ENCODE measurements at places on chromosomes 12 and 14.
A peak's percentile ranks its signal among the peaks of the same experiment; 100 is the strongest.

GRCh38 chr14:61090432-61091216 is 109.6 kb downstream of the SLC38A6 start:
- DNase-seq: no peak

GRCh38 chr12:53727310-53728041 is at the start of gene CALCOCO1:
Gene CALCOCO1 (minus strand): TSS chr12:53727452. CDS start chr12:53725242, 2,210 bp downstream.
- DNase-seq: peak; percentile 85

DNA sequence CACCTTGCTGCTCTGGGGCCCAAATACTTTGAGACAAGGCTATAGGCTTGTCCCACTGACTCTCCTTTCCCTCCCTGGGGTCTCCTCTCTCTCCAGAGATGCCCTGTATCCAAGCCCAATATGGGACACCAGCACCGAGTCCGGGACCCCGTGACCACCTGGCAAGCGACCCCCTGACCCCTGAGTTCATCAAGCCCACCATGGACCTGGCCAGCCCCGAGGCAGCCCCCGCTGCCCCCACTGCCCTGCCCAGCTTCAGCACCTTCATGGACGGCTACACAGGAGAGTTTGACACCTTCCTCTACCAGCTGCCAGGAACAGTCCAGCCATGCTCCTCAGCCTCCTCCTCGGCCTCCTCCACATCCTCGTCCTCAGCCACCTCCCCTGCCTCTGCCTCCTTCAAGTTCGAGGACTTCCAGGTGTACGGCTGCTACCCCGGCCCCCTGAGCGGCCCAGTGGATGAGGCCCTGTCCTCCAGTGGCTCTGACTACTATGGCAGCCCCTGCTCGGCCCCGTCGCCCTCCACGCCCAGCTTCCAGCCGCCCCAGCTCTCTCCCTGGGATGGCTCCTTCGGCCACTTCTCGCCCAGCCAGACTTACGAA is 3.1 kb downstream of the NR4A1 start:
- no peak for DNase-seq

DNA sequence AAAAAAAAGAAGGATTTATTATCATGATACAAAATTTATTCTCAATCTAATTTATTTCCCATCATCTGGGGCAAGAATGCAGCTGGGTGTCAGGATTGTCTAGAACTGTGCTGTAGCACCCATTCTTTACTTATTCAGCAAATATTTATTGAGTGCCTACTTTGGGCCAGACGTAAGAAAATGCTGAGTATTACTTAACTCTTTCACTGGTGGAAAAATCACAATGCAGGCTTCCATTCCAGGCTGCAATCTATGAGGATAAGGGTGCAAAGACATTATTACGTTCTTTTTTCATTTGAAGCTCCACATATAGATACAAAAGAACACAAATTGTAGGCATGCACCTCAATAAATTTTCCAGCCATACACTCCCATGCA is 86.0 kb upstream of the CDKN3 start:
- no peak for DNase-seq

DNA sequence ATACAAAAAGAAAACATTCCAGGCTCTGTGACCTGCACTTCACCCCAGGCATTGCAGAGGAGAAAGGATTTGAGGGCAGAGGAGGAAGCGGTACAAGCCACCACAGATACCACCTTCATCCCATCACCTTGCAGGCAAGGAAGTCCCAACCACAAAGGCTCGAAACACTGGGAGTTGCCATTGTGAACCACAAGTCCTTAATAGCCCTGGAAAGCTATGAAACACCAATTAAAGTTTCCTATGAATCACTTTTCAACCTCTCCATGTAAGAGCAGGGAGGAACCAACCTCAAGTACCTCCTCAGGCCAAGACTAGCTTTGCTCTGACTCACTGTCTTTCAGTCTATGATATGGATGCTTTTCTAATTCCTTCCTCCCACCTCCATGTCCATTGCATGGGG is 27.0 kb downstream of the MAP3K9 start:
- DNase-seq: no peak

DNA sequence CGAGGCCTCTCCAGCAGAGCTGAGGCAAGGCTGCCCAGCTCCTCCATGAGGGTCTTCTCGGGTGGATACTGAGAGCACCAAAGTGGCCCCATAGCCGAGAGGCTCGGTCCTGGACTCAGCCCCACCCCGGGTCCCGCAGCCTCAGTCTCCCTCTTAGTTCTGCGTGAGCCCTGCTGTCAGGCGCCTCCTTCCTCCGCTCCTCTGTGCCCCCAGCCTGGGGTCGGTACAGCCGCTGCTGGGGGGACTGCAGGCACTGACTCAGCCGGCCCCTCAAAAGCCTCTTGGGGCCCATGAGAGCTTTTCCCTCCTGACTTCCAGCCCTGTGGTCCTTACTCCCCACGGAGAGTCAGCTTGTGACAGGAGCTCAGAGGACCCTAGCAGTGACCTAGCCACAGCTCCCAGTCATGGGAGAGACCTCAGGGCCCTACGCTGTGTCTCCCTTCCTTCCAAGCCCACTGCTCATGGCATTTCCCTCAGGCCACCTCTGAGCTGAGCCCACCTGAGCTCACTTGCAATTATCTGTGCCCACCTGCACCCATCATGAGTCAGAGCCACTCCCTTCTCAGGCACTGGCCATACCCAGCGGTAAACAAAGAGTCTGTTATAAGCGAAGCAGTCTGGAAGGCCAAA is 295.0 kb upstream of the RTL1 start:
- DNase-seq: no peak

DNA sequence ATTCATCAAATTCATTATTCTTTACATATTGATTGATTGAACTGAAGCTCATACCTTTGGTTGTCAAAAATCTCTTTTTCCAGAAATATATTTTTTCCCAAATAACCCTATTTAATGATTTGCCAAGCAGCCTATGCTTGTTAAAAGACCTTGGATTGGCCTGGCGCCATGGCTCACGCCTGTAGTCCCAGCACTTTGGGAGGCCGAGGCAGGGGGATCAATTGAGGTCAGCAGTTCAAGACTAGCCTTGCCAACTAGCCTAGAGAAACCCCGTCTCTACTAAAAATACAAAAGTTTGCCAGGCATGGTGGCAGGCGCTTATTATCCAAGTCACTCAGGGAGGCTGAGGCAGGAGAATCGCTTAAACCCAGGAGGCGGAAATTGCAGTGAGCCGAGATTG is 165.1 kb upstream of the MGAT4C start:
- no peak for DNase-seq

- no peak for DNase-seq
Measured at GRCh38 chr12:113980537-113981337, 14.6 kb upstream of the RBM19 start.

DNA sequence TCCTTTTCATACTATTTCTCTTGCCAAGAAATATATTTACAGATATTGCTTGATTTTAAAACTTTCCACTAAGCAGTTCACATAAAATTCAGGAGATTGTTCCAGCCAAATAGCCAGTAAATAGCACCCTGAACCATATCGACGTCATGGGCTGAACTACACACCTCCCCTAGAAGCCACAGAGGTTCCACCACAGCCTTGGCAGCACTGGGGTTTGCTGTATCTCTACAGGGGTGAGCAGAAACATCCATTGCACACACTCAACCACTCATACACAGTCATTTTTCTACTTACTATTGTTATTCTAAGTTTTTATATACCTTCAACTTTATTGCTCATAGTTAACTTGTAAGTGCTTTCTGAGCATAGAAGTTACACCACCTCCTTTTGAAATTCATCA is 8.1 kb upstream of the EIF2S3B start:
- DNase-seq: no peak

DNA sequence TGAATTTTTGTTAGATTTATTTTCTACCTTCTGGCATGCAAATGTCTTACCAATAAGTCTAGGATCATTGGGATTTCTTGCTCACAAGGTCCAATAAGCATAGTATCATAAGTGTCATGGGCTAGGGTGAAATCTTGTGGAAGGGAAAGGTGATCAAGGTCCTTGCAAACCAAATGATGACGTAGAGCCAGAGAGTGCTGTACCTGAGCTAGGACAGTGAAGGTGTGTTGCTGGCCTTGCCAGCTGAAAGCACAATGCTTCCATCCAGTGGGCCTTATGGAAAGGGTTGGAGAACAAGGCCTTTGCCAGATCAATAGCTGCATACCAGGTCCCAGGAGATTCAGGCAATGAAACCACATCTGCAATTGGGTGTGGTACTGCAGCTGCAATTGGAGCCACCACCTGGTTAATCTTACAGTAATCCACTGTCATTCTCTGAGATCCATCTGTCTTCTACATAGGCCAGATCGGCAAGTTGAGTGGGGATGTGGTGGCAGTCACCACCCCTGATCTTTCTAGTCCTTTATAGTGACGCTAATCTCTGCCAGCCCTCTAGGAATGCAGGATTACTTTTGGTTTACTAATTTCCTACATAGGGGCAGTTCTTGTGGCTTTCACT is 208.9 kb upstream of the MYL2 start:
- DNase-seq: no peak

- no peak for DNase-seq
Measured at GRCh38 chr12:119008691-119009221, 27.4 kb downstream of the SRRM4 start.

DNA sequence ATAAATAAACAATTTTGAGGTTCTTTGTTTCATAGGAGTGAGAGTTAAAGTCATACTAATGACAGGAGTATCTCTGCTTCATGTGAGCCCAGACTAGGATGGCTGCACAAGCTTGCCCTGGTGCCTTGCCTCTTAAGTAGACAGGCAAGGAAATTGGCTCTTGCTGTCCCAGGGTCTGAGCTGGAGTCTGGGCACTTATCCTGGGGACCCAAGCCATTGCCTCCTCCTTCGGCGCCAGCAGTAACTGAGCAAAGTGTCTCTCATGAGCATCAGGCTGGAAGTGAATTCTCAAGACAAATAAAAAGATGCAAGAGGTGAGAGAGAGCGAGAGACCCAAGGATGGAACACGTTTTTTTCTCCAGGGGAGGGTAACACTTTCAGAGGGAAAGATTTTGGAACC is 6.9 kb upstream of the FBXW8 start:
- DNase-seq: no peak

GRCh38 chr14:35374263-35374712 is 30.3 kb downstream of the NFKBIA start:
- DNase-seq: no peak

- no peak for DNase-seq
Measured at GRCh38 chr14:91363776-91364523, 53.7 kb downstream of the CCDC88C start.

GRCh38 chr12:7479771-7480170 is 23.8 kb downstream of the CD163 start:
- DNase-seq: no peak

GRCh38 chr14:104864267-104865080 is 594 bp upstream of the CEP170B start:
- no peak for DNase-seq

DNA sequence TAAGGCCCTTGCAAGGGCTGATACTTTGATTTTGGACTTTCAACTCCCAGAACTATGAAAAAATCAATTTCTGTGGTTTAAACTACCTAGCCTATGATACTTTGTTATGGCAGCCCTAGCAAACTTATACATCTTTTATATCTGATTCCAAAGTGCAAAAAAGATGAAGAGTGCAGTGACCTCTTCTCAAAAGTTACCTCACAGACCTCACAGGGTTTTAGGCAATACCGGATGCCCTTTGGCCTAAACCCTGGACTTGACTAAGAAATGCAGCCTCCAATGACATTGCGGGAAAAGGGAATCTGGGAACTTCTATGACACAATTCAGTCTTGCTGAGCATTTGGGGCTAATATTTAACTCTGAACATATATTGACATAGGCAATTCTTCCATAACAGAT is 63.3 kb downstream of the IGF1 start:
- DNase-seq: no peak

- no peak for DNase-seq
Measured at GRCh38 chr14:101363880-101364391, 197.4 kb upstream of the DIO3 start.

- no peak for DNase-seq
Measured at GRCh38 chr12:93178154-93178878, 199.4 kb upstream of the NUDT4 start.

DNA sequence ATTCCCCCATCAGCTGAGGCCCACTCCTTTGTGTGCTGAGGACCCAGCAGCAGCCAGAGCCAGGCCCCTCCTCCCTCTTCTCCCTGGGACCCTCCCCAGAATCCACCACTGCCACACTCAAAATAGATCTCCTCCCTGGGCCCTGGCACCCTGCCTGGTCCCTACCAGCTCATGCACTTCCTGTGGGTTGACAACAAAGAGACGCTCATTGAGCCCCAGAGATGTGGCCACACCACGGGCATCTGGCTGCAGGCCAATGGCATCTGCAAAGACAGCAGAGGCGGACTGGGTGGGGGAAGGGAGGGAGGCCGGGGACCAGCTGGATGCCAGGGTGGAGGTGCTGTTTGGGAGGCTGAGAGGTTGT is 16.0 kb upstream of the ENDOU start:
- DNase-seq: no peak

Measured in stimulated activated CD4-positive, alpha-beta T cell treated with anti-CD3 and anti-CD28 coated beads, Interleukin-1b, Interleukin-23, amount 100 ng/mL, for 1 hour (primary cell).